T-helper 17 cell (primary cell): ENCODE measurements at places on chromosomes 3 and 15.

GRCh38 chr3:156010829-156011228 is 109.5 kb upstream of the KCNAB1 start:
- H3K27me3 ChIP-seq, result peaks cover 35% of the 10 kb centered on the region
- DNase-seq, result no peak
- H3K27ac ChIP-seq, result no peak overlapping the region
- no peaks in the 10 kb centered on the region for H3K4me1 ChIP-seq
- H3K4me3 ChIP-seq, result no peak overlapping the region

GRCh38 chr3:137760341-137761098 is 3.6 kb upstream of the SOX14 start:
- peaks cover 51% of the 10 kb centered on the region for H3K27me3 ChIP-seq
- H3K4me1 ChIP-seq, result peaks cover 2% of the 10 kb centered on the region
- DNase-seq, result no peak
- no peak overlapping the region for H3K4me3 ChIP-seq
- no peak overlapping the region for H3K27ac ChIP-seq

- H3K36me3 ChIP-seq, result no peaks in the 10 kb centered on the region
- H3K27me3 ChIP-seq, result no peaks in the 10 kb centered on the region
- no peak overlapping the region for H3K27ac ChIP-seq
Measured at GRCh38 chr3:73080216-73080966, 18.9 kb downstream of the EBLN2 start.

DNA sequence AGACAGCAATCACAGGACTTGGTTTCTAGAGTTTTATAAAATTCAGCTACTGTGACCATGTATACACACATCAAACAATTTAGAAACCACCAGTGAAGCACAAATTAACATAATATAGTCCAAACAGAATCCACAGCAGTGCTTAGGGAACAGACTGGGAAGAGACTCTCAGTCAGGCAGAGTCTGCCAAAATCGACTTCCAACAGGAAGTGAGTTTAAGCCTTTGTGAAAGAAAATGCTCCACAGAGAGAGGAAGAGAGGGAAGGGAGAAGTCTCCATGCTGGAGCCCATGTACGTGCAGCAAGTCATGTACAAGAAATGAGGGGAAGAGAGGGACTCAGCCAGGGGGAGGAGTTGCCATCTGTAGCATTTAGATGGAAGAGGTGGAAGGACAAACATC is 172.6 kb downstream of the IL5RA start:
- H3K4me3 ChIP-seq, result no peak overlapping the region
- no peak for DNase-seq
- H3K4me1 ChIP-seq, result no peaks in the 10 kb centered on the region
- H3K27ac ChIP-seq, result no peak overlapping the region
- peaks cover 30% of the 10 kb centered on the region for H3K27me3 ChIP-seq

- DNase-seq, result no peak
- no peaks in the 10 kb centered on the region for H3K36me3 ChIP-seq
- no peak overlapping the region for H3K27ac ChIP-seq
- H3K4me1 ChIP-seq, result peaks cover 3% of the 10 kb centered on the region
- H3K27me3 ChIP-seq, result peaks cover 7% of the 10 kb centered on the region
- H3K4me3 ChIP-seq, result no peak overlapping the region
Measured at GRCh38 chr3:112381673-112382542, 49.0 kb downstream of the CD200 start.

- peaks cover 4% of the 10 kb centered on the region for H3K36me3 ChIP-seq
- peak overlapping the region; percentile 97 for H3K4me3 ChIP-seq
- H3K4me1 ChIP-seq, result peaks cover 22% of the 10 kb centered on the region
- DNase-seq, result peak; percentile 22
- H3K27me3 ChIP-seq, result no peaks in the 10 kb centered on the region
Measured at GRCh38 chr3:140942221-140943104, 827 bp downstream of the SLC25A36 start.

DNA sequence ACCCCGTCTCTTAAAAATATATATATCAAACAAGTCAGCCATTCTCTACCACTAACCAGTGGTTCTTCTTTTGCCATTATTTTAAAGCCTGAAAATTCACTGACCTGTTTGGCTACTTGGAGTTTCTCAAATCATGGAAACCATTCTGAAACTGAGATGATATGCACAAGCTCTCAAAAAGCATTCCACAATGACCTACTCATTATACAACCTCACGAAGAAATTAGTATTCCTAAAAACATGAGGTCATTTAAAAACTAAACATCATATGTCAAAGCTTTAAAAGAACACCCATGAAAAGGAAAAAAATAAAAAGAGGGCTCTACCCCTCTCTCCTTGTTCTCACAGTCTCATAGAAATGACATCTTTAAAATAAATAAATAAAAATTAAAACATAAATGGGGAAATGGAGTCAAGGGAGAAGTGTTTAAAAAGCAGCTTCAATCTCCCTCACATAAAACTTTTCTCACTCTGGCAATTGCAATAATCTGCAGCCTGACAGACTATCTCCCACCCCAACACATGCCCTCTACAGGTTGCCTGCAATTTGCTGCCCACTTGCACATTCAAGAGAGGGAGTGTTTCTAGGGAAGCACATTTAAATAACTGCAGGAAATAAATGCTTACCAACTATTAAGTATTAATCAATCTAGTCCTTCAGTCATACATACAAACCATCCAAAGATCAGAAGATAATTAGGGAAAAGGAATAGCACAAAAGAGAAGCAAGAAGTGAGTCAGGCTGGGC is 73.3 kb downstream of the TRANK1 start:
- DNase-seq, result no peak
- H3K36me3 ChIP-seq, result peaks cover 10% of the 10 kb centered on the region
- no peak overlapping the region for H3K27ac ChIP-seq
- H3K4me3 ChIP-seq, result no peak overlapping the region
